ENCODE measurements at places on chromosomes 16 and 17.

GRCh38 chr16:58507195-58507962 is 7.4 kb downstream of the NDRG4 start:
- DNase-seq: no peak

- DNase-seq: no peak
Observed at GRCh38 chr16:82160226-82160625, 9.8 kb downstream of the MPHOSPH6 start.

DNA sequence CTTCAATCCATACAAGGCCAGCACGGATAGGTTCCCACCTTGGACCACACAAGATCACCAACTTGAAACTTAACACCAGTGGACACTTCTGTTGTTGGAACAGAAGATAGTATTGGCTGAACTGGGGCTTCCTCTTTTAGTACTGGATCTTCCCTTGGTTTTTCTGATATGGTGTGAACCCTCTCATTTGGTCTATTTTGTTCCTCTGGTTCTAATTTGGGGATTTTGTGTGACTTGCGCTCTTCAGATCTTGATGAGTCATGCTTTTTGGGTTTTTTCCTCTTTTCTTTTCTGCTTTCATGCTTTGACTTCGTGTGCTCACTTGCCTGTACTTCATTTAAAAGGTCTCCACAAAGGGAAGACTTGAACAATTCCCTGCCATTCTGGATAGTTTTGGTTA is 39.0 kb downstream of the SOST start:
- DNase-seq: no peak

GRCh38 chr17:31008374-31009041 is 37.7 kb downstream of the RNF135 start:
- DNase-seq: no peak

DNA sequence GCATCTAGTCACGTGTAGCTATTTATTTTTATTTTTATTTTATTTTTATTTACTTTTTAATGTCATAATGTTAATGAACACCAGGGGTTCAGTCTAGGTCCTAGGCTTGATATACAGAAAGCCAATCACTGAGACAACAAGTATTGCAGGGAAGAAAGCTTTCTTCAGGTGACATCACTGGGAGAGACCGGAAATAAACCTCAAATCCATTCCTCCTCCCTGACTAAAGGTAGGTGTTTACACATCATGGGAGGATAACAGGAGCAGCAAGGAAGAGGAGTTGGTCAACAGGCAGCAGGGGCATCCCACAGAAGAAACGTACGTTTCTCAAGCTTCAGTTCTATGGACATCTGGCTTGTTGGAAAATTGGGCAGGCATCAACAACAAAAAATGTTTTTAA is 9.5 kb upstream of the HEATR3 start:
- no peak for DNase-seq

GRCh38 chr17:49708515-49709183 is 885 bp upstream of the SLC35B1 start:
- no peak for DNase-seq

DNA sequence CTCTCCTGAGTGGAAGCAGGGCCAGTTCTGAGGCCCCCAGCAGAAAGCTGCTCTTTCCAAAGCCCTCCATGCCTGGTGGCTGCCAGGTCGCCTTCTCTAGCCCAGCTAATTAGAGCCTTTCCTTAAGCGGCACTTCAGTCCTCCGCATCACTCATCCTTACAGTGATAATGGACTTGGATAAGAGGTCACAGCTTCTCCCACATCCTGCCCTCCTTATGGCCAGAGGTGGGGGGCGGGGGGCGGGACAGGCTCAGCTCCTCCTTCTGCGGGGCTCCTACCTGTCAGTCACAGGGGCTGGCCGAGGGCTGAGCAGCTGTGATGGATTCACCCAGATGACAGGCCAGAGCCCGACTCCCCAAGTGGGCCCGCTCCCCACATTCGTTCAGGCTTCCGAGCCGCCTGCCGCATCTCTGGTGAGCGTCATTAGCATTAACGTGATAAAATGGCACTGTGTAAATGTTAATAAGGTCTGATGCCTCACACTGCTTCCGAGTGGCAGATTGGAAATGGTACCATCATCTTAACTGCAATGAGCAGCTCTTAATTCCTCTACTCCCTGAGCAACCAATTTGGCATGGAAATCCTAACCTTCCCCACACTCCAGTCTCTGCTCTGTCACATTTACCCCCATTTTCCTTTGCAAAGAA is 41.3 kb downstream of the GRIN2C start:
- no peak for DNase-seq

GRCh38 chr17:78343543-78344201 is 16.2 kb downstream of the SOCS3 start:
- DNase-seq: no peak

- DNase-seq: no peak
Observed at GRCh38 chr16:50797456-50797855, 55.6 kb downstream of the CYLD start.

Measured in GM04504 (cell line).